ENCODE measurements at places on chromosomes 1 and 21. TPM values are rescaled to one million over a fixed set of nuclear protein-coding genes. Genes with fewer than 3 reads are reported as not detected.
A peak's percentile ranks its signal among the peaks of the same experiment; 100 is the strongest.

Gene SPRR3
- 42.5 TPM for total RNA-seq

Gene FCGR3A
- 36.0 TPM for total RNA-seq

Gene PLA2G2D
- total RNA-seq: not detected

Gene DPT
- 30.7 TPM for total RNA-seq

Gene SLC22A15
- total RNA-seq: 5.7 TPM

GRCh38 chr21:15282665-15283064 is 217.9 kb upstream of the NRIP1 start:
- DNase-seq: no peak

DNA sequence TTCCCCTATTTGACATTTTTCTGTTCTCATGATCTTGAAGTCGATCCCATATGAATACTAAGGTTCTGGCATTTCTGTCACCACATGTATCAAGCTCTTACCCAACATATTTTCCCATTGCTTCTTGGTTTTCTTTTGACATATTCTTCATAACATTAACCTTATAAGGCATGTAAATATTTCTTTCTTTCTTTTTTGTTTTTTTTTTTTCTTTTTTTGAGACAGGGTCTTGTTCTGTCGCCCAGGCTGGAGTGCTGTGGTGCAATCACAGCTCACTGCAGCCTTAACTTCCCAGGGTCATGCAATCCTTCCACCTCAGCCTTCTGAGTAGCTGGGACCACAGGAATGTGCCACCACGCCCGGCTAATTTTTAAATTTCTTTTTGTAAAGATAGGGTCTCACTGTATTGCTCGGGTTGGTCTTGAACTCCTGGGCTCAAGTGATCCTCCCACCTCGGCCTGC is 33.1 kb upstream of the ERRFI1 start:
- no peak for DNase-seq

- no peak for DNase-seq
Measured at GRCh38 chr1:167517535-167518330, 596 bp downstream of the CD247 start.

DNA sequence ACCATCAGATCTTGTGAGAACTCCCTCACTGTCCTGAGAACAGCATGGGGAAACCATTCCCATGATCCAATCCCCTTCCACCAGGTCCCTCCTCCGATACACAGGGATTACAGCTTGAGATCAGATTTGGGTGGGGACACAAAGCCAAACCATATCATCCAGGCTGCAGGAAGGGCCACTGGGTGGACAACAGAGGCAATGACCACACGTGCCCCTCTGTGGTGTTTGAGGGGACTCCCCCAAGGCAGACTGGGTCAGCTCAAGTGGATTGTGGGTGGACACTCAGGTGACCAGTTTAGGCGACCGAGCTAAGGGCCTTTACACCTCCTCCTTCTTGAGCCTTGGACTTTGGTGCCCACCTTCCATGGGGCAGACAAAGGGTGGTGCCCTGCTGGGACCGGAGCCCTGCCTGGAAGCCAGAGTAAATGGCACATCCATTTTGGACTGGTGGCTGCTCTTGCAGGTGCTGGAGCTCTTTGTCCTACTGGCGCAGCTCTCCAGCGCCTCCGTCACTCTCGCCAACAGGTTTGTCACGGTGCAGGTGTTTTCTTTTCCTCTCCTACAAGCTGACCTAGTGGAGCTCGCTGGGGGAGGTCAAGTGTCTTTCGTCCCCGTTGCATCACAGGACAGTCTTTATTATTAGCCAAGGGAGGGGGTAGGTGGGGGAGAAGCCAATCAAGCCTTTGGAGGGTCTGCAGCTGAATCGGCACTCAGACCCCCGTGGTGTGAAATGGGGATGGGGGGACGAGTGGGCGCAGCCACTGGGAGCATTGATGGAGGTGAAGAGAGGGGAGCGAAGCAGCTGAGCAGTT is 37.6 kb downstream of the CRYAA start:
- no peak for DNase-seq

DNA sequence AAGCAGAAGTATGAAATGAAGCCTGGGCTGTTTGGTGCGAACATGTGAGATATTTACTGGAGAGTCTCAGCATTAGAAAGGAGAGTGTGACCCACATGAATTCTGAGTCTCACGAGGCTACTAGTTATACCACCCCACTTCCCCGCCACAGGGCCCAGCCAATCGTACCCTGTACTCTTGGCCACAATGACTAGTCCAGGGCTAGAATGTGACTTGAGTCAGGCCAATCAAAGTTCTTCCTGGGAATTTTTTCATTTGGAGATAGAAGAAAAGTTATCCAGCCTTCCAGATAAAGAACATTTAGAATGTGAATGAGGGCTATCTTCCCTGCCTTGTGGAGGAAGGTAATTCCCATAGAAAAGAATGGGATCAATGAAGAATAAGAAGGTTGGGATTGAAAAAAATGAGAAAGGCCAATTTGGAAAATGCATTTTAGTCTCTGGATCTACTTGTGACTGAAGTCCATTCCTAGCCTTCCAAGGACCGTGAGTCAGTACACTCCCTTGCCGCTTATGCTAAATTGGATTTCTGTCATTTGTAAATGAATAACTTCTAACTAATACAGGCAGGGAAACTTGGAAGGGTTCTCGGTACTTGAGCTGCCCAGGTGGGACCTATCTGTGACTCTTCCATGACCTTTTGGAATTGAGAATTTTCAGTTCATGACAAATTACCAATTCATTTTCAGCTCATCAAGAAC is 12.3 kb upstream of the RIMKLA start:
- DNase-seq: peak; percentile 13

DNA sequence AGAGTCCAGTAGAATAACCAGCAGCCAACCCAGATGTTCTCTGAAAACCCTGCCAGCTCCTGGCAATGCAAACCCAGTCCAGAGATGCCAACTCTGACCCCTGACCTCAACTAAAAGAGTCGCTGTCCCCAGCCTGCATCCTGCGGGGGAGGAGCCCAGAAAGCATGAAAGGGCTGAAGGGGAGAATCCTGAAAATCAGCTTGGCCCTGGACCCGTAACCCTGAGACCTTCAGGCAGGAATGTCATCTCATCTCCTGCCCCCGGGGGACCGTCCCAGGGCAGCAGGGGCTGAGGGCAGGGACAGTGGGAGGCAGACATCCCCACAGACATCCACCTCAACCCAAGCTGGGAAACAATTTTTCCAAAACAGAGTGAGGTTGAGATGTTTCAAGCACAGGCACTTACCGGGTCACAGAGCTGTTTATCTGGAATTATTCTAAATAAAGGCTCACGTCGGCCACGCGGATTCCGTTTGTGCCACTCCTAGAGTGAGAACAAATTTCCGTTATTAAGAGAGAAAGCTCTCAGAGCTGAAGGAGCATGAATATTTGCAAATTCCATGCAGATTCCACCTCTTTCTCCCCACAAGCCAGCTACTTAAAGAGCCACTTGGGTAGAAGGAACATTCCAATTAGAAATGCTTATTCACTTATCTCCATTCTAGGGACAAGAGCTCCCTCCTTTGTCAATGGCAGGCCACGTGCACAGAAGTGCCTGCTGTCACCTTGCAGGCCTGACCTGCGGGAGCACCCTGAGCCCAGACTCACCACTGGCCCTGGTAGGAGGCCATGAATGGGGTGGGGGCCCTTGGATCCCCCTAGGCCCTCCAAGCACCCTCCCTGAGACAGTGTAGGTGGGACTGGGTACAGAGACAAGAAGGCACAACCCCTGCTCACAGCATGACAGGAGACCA is 240.1 kb downstream of the NPHP4 start:
- DNase-seq: no peak

- DNase-seq: no peak
Measured at GRCh38 chr21:39184050-39184980, 1.1 kb upstream of the PSMG1 start.

GRCh38 chr1:94970783-94971182 is 43.9 kb upstream of the CNN3 start:
- no peak for DNase-seq

DNA sequence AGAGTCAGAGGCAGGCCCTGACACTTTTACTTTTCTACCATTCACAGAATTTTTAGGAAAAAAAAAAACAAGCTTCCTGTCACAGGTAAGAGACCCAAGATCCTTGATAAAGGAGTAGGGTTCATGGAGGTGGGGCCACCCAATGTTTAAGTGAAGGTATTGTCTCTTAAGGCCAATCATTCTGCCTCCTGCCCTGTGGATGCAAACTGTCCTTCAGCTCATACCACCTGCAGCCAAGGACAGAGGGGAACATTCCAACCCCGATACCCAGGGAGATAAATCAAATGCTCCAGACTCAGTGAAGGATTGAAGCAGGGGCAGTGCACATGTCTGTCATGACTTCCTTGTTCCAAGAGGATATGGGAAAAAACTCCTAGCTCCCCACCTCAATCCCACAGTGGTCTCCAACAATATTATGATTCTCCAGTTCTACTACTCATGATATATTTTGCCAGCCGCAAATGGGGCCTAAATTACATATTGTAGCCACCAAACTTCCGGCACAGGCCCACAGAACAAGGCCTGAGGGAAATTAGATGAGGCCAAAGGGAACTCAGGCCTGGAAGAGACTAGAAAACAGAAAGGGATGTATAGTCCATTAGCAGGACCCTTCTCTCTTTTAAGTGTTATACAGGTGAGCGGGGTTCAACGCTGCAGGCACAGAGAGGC is 59.5 kb downstream of the TRABD2B start:
- no peak for DNase-seq

DNA sequence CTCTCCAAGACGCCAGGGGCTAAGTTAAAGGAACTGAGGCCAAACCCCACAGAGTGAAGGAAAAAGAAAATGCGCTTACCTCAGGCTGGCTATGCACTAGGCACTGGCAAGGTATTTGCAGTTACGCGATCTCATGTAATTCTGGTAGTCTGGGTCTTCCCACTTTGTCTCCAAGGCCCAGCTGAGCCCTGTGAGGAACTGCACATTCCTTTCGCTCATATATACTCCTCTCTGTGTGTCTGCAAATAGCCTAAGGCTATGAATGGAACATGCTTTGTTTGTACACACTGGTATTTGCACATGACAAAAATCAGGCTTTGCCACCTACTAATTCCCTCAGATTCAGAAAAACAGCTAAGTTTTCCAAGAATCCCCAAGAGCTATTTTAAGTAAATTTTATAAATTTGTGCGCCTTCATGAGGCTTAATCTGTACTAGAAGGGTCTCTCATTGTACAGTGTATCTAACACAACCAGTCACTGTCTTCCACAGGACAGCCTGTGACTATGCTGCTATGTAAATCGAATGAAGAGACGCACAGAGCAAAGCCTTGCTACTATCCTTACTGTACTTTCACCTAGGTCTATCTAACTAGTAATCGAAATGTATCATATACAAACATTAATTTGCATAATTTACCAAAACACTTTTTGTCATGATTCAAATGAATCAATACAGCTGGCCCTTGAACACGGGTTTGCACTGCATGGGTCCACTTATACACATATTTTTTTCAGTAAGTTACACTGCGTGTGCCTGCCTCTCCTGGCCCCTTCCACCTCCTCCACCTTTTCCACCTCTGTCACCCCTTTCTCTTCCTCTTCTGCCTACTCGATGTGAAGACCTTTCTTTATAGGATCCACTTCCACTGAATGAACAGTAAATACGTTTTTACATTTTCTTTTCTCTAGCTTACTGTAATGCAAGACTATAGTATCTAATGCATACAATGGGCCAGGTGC is 87.0 kb downstream of the SIPA1L2 start:
- DNase-seq: no peak

- no peak for DNase-seq
Measured at GRCh38 chr1:50796272-50796671, 163.8 kb downstream of the FAF1 start.

All from mucosa of gallbladder (tissue), 1 donor.